IMR-90 (cell line): ENCODE measurements at places on chromosomes 6 and 20.

GRCh38 chr20:2751878-2752566 is 48.4 kb downstream of the CPXM1 start:
- DNase-seq = no peak

DNA sequence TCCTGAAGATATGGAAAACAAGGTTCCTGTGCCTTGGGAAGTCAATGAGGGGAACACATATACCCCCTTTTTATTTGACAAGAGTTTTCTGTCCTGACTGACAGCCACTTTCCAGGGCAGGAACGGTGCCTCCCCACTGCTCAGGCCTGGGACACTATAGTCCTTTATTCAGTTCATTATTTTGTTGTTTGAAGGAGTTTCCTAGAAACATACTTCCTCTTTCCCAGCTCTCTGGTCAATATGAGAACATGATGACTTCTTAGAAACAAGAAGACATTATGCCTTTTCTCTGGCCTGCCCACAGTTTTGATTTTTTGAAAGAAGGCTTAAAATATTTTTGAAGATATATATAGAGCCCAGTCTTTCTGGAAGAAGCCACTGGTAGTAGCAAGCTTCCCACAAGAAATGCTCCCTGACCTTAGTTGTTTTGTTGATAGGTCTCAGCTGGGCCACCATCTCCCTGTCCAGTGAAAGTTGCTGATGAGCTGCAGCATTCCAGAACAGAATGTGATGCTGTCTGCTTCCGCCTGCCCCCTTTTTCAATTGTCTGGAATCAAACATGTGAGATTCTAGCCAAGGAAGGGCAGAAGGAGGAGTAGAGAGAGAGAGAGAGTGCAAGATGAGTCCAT is 350.0 kb upstream of the PRND start:
- no peak for DNase-seq

- no peak for DNase-seq
Measured at GRCh38 chr6:158775832-158776231, 43.3 kb downstream of the EZR start.

GRCh38 chr20:21102603-21103311 is 3.4 kb downstream of the LINC00237 start:
- DNase-seq = peak; percentile 1

GRCh38 chr6:136780972-136781371 is 11.3 kb downstream of the MAP3K5 start:
- no peak for DNase-seq

GRCh38 chr20:9609887-9610502 is 95.6 kb downstream of the LAMP5 start:
- DNase-seq = peak; percentile 71

- no peak for DNase-seq
Measured at GRCh38 chr6:7920425-7920824, 9.8 kb upstream of the TXNDC5 start.

GRCh38 chr6:11711984-11712711 is 66.5 kb downstream of the ADTRP start:
- DNase-seq = peak; percentile 34

DNA sequence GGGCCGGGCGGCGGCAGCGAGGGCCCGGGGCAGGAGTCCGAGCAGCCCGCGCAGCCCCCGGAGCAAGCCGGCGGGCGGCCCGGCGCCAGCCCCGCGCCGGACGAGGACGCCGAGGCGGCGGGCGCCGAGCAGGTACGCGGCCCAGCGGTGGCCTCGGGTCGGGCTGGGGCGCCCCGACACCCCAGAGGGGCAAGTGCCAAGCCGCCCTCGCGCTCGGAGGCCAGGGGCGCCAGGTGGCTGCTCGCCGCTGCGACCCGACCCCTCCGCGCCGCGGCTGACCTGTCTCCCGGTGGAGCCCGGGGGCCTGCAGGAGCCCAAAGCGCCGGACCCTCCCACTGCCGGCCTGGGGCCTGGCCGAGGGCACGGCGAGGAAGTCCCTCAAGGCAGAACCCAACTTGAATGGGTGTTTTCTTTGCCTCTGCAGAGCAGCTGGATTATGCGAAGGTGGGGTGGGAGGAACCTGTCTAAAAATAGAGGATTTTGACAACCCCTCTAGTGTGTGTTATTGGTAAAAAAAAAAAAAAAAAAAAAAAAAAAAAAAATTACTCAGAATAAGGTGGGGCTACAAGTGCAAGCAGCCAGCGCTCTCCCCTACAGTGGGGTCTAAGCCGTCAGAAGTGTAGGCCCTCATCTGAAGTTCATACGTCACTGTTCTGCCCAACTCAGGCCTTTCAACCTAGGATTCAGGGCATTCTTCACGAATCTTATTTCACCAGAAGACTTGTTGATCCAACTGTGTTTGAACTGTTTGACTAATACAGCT is 609 bp downstream of the OGFRL1 start:
- DNase-seq = no peak

- DNase-seq = peak; percentile 28
Measured at GRCh38 chr6:12232339-12232738, 57.8 kb upstream of the EDN1 start.

- DNase-seq = no peak
Measured at GRCh38 chr6:169862892-169863525, 111.6 kb downstream of the ERMARD start.

DNA sequence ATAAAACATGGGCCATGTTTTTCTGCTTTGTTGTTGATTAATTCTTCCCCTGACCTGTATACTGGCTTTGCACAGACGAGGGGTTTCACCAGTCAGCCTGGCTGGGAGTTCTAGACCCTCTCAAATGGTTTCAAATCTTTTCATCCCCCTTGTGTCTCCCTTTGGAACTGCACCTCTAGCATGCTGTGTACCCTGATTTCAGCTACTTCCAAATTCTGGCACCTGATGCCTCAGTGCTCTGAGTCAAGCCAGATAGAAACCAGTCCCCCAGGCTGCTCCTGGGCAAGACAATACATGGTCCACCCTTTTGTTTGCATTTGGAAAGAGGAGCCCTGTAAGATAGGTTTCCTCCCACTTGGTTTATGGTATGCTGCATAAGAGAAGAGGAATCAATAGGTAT is 290.2 kb downstream of the BTBD3 start:
- peak; percentile 41 for DNase-seq

GRCh38 chr20:3698591-3699001 is 13.8 kb downstream of the SIGLEC1 start:
- no peak for DNase-seq

DNA sequence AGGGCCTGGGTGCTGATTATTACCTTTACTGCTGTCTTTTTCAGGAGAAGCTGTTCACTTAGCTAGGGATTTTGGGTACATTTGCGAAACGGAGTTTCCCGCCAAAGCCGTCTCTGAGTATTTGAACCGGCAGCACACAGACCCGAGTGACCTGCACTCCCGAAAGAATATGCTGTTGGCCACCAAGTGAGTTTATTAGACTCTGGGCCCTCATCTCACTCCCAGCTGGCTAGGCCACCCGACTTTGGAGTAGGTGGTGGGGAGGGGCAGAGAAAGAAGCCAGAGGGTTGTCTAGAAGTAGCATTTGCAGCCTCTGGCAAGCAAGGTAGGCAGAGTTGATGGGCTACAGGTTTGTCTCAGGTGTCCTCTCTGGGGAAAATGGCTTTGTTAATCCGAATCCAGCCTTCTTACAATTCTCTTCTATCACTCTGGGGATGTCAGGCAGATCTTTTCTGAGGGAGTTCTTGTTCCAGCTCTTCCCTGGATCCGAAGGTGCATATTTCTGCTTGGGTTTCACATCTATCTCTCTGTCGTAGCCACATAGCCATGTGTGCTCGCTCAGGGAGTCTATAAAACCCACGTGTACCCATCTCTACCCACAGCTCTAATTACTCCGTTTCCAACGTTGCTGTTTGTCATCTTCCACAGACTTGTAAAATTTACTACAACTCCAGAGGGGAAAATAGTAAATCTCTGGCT is 21.6 kb downstream of the TFAP2B start:
- no peak for DNase-seq

GRCh38 chr6:148959008-148959407 is 212.2 kb downstream of the UST start:
- no peak for DNase-seq

- DNase-seq = no peak
Measured at GRCh38 chr6:161130541-161130940, 139.0 kb downstream of the MAP3K4 start.

DNA sequence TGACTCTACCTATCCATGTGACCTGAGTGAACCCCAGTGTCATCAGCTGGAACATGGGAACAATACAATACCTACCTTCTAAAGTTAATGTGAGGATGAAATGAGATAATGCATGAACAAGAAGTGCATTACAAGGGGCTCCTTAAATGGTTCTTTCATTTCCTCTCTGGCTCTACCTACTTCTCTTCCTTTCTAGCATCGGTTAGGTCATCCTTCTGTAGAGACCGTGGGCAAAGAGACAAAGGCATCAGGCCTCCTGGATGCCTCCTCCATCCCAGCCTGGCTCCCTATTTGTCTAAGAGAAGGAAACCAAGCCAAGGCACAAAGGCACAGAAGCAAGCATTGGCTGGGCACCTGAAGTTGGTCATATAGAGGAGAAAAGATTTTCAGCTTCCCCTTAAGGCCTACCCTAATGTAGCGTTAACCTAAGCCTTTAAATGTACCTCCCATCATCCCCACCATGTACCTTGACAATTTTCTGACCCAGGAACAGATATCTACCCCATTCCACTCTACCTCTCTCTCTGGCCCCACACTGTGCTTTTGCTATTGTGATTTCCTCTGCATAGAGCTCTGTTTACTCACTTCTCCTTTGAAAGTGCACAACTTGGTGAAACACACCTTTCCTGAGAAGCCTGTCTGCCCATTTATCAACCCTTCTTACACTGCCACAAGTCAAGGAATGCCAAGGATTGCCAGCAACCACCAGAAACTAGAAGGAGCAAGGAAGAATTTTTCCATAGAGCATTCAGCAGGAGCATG is 86.6 kb downstream of the GCLC start:
- DNase-seq = no peak

DNA sequence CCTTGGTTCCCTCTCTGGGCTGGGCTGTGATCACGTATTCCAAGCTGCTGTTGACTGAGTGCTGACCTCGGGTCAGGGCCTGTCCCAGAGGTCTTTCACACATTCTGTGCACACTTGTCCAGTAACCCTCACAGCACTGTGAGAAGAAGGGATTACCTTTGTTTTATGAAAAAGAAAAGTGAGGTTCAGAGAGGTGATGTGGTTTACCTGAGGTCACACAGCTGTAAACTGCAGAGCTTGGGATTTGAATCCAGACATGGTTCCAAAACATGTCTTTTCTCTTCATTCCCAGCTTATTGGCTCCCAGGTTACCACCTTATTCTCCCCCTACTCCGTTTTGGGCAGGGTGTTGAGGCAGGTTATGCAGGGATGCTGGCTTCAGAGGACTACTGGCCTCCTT is 28.4 kb upstream of the CDH22 start:
- DNase-seq = no peak
